ENCODE measurements at places on chromosomes 16 and 17.

DNA sequence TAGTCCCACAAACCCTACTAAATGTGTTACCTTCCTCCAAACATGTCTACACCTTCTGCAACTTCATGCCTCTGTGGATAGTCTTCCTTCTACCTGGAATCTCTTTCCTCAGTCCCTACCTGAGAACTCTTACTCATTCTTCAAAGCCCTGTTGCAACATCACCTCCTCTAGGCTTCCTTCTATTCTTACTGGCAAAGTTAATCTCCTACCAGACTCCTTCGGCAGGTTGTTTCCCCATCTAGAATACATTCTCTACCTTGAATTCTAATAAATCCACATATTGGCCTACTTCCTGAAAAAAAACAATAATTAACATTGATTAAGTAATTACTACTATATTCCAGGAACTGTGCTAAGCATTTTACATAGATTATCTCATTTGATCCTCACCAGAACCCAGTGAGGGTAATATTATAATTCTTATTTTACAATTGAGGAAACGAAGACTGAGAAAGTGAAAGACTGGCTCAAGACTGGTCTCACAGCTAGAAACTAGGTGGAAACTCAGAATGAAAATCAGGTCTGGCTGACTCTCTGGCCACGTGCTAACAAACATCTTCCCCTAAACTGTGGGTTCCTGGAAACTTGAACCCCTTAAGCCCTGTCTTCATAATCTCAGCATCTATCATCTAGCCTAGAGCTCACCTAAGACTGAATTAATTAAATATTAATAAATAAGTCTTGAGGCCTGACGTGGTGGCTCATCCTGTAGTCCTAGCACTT is 4.6 kb upstream of the STAT3 start:
- DNase-seq = no peak

GRCh38 chr17:76333673-76334505 is 19.8 kb downstream of the PRPSAP1 start:
- DNase-seq = no peak

GRCh38 chr17:60529806-60530205 is 3.8 kb upstream of the APPBP2 start:
- DNase-seq = no peak

GRCh38 chr17:82172486-82173160 is 40.0 kb downstream of the CCDC57 start:
- DNase-seq = no peak

DNA sequence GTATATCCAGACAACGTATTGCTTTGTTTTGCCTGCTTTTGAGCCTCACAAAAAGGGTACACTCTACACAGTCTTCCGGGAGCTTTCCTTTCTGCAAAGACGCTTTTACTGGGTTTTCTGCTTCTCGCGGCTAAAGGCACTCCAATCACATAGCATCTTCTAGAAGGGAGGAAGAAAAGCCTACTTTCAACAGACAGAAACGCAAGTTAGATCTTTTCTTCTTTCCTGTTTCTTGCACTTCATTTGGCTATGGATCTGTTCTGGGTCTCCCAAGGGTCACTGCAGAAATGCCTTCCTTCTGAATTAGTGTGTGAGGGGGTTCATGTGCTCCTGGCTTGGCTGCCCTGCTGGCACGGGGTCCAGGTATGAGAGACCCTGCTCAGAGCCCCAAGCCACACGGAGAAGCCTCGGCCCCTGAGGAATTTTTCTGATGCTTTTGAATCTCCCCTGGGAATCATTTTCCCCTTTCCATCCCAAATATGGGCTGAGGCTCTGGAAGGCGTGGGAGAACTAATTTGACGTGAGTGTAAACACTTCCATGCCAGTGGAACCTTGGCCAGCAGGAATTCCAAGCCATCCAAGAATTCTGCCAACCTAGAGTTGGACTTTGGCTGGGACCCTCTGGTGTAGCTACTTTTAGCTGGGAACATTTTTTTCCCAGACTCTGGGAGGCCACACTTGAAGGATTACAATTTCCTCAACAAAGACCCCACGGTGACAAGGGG is 49.6 kb upstream of the NKD1 start:
- peak; percentile 80 for DNase-seq

DNA sequence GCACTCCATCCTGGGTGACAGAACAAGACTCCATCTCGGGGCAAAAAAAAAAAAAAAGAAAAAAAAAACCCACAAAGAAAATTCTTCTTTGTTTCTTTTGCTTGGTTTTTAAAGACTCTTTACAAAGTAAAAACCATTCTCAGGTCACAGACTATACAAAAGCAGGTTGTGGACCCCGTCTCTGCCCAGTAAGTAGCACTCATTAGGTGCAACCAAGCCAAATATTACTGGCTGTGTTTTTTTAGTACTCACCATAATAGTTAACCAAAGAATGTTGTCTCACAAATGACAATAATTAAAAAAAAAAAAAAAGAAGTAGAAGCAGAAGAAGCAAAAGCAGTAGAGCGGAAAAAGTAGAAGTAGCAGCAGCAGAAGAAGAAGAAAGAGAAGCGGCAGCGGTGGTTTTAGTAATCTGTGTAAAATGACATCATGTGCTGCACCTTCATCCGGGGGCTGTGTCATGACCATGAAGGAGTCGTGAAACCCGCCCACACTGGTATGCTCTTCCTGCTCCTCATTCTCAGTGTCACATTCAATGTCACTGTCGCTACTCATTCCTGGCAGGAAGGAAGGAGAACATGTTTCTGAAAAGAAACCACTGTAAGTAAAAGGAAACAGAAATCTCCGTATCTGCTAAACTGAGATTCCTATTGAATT is 105.4 kb downstream of the TRIM37 start:
- DNase-seq = no peak

DNA sequence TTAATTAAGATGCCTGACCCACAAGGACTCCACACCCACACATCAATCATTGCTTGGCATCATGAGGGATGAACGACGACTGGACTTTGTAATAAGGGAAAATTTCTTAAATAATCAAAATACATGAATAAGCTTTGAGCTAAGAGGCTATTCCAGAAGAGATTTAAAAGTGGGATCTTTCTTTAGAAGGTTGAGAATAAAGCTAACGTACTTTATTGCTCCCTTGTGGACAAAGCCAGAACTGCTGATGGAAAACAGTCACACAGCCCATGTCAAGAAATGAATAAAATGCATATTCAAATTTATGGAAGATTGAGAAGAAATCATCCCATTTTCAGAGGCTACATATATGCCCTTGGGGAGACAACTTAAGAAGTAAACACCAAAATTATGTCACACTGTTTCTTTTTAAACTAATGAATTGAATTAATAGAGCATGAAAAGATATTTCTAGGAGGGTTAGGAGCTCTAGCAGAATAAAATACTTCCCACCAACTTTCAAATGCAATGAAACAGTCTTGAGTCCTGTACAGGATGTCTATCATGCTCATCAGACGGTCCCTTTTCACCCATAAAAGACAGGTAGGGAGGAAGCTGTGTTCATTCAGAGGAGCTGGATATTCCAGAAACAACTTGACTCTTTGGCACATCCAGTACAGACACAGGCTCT is 60.2 kb upstream of the PHOSPHO1 start:
- no peak for DNase-seq

DNA sequence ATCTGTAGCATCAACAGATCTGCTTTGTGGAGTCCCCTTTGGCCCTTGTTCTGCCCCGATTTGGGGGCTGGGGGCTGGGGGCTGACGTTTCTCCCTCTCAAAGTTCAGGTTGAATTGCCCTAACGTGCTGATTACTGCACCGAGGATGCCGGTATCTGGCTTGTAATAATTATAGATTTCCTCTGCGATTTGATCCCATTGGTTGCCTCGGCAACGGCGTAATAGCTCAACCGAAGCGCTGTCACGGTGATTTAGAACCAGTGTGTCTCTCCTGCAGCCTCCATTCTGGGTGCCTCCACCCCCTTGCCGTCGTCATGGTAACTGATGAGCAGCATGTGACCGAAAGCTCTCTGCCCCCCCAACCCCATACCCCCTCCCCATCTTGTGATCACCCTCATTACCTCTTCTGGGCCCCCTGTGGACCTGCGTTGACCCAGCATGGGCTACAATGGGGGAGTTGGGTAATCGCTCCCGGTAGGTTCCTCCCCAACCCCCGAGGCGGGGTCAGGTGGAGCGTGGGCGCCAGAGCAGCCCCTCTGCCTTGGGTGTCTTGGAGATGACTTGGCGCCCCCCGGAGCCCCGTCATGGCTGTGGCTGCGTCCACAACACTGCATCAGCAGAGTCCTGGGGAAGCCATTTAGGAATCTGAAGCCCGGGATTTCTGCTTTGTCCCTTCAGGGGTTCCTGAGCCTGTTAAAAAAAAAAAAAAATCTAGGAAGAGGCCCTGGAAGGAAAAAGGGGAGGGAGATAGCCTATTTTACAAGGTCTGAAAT is 38.4 kb downstream of the ABAT start:
- DNase-seq = no peak

DNA sequence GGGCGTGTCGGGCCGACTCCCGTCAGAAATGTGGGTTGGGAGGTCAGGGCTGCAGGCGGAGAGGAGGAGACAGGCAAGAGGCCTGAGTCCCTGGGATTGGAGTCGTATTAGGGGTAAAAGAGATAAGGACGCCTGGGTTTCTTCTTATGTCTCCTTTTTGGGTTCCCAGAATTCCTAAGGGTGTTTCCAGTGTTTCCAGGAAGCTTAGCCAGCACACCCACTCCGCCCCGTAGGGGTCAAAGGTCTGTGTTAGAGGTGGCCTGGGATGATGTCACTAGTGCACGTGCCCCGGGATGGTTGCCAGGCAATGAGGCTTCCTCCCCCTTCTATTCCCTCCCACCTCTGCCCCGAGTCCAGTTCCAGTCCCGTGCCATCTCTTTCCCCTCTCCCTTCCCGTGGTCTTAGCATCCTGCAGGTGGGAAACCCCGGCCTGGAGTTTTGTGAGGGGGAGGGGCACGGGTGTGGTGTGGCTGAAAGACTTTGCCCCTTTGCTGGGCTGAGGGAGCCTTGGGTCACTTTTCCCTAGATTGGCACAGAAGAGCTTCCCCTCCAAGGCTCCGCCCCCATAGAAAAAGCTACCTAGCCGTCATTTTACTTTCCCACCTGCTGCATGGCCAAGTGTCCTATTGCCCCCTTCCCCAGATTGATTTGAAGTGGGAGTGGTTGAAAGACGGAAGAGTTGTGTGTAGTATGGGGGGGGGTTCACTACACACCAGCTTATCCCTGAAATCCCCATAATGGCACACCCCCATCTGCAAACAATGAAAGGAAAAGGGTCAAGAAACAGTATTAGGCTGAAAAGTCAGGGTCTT is 2.8 kb downstream of the KDM6B start:
- peak; percentile 94 for DNase-seq

- no peak for DNase-seq
Observed at GRCh38 chr17:27555339-27555738, 75.6 kb upstream of the LGALS9 start.

- no peak for DNase-seq
Observed at GRCh38 chr17:5783851-5784250, 199.5 kb upstream of the NLRP1 start.

DNA sequence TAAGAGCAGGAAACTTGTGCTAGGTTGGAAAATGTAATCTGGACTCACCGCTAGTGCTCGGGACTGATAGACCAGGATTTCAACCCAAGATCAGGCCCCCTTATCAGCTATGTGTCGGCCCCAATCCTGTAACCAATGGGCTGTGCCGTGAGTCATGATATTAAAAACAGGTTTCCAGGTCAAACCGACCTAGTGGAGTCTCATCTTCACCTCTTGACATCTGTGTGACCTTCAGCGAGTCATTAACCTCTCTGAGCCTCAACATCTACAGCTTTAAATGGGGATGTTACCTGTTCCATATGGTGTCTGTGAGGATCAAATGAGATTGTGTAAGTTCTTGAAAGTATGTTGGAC is 512 bp downstream of the PMM2 start:
- DNase-seq = no peak

DNA sequence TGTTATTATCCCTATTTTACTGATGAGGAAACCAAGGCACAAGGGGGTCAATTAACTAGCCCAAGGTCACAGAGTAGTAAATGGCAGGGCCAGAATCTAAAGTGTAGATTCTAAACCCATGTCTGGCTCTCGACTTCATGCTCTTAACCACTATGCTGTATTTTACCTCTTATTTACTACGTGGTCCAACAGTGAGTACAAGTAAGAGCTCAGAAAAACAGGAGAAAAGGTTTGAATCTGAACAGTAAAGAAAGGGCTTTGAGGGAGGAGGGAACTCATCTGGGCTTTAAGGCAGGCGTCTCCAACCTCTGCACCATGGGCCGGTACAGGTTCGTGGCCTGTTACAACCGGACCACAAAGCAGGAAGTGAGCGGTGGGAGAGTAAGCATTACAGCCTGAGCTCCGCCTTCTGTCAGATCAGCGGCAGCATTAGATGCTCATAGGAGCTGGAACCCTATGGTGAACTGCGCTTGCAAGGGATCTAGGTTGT is 62.9 kb downstream of the SMURF2 start:
- no peak for DNase-seq

- no peak for DNase-seq
Observed at GRCh38 chr16:66846266-66846665, 2.1 kb downstream of the CA7 start.

DNA sequence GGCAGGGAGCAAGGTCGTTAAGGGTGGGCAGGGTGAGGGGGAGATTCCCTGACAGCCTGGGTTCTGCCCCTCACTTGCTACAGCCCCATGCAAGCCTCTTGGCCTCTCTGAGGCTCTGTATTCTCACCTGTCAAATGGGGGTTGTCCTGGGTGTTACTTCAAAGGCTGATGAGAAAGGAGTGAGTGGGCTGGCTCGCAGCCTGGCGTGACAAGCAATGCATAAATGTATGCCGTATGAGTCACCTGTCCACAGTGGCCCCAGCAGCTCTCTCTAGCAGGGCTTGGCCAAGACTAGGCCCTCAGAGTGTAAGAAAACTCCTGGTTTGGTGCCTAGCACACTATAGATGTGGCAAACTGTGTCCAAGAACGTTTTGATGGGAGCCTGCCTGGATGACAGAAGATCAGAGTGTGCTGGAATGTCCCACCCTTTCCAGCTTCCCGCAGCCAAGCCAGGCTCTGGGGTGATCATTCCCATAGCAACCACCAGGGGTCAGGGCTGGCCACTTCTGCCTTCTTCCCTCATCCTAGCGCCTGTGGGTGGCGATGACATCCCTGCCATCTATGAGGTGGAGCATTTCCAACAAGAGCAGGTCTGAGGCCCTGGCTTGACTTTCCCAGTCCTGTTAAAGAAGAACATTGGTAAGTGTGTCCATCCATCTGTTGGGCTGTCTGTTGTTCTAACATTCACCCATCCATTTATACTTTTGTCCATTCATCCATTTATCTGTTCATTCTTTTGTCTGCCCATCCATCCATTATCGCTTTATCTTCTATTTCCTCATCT is 37.2 kb upstream of the ADGRG1 start:
- no peak for DNase-seq

DNA sequence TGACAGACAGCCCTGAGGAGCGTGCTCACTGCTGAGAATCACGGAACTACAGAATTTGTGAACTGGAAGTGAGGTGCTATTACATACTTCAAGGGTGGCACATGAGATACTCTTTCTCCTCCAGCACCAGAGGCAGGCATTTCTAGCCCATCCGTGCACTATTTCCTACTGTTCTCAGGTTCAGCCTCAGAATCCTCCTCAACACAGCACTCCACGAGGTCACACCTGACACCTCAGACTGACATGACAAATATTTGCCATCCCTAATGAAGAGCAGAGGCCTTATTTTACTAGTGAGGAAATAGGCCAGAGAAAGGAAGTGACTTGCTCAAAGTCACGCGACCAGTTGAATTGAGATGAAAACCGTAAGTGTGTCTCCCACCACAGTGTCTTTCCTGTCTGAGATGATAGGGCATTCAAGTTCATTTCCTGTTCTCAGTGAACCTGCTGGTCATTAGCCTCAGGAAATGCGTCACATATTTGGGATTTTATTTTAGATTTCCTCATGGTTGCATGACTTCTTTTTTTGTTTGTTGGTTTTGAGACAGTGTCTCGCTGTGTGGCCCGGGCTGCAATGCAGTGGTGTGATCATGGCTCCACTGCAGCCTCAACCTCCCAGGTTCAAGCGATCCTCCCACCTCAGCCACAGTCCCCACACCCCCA is 23.6 kb downstream of the SEZ6 start:
- no peak for DNase-seq

All from coronary artery (tissue), 2 donors.